ENCODE measurements at places on chromosomes 2 and 18.

DNA sequence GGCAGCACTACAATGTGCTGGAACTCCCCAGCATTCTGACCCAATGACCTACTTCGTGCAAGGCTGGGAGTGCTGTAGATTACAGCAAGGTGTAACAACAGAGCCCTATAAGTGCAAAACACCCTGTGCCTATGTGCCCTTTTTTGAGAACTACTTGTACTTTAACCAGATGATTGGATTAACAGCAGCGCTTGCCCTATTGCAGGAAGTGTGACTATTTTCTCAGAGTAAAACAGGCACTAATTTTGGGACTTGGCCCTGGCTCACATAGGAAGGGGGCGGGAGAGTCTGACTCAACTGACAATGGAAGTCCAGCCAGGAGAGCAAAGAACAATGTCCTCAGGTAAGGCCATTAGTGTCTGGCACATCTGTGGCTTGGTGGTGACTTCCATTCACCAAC is 35.6 kb upstream of the RNF125 start:
- DNase-seq = no peak
- peaks cover 3% of the 10 kb centered on the region for H3K27me3 ChIP-seq
- H3K4me3 ChIP-seq = no peak overlapping the region
- H3K27ac ChIP-seq = peak overlapping the region; percentile 26
- H3K4me1 ChIP-seq = peaks cover 31% of the 10 kb centered on the region

DNA sequence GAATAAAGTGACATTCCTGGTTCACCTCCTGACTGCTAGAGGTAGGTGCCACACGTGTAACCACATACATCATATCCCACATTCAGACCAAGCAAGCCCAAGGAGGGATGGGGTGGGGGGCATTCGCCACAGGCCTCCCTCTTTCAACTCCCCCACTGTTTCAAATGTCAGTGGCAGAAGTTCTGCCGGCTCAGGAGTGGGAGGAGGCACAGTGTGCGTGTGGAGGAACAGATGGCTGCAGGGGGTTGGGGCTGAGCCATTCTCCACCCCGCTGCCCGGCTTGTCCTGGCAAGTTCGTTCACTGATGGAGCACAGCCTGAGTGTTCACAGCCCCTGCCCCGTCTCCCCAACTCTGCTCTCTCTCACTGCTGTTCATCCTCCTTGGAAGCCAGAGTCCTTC is 75.4 kb upstream of the TANC1 start:
- no peaks in the 10 kb centered on the region for H3K36me3 ChIP-seq
- H3K27ac ChIP-seq = no peak overlapping the region
- no peak for DNase-seq
- no peak overlapping the region for H3K4me3 ChIP-seq

DNA sequence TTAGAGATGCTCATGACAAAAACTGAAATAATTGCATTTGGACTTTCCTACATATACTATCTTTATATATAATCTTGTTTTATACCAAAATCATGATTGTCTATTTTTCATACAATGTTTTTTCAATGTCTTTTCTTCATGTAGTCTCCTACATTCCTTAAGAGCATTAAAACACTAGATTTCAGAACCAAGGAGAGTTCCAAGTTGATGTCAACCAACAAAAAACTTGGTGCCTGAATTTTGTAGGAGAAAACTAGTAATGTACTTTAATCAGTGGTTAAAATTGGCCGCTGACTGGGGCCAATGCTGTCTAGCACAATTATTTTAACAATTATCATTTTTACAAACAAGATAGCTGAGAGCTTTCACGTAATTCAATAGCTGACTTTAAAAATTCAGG is 678.8 kb downstream of the DCC start:
- H3K27ac ChIP-seq = no peak overlapping the region
- no peak overlapping the region for H3K4me3 ChIP-seq
- H3K27me3 ChIP-seq = no peaks in the 10 kb centered on the region

DNA sequence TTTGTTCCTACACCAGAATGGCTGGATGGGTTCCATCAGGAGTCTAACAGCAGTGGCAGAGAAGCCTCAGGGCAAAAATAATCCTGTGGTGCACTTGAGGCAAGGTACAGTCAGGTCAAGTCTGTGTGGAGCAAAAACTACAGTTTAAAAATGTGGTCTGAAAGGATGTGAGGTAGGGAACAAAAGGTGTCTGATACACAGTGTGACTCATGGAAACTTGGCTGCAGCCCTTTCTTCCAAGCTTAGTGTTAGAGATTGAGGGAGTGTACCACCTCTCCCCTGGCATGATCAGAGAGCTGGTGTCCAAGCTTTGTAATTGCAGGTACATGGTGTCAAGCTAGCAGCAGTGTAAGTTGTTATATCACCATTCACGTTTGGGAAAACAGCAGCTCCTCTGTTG is 8.9 kb downstream of the ANKAR start:
- no peak overlapping the region for H3K4me3 ChIP-seq
- H3K27me3 ChIP-seq = no peaks in the 10 kb centered on the region
- peaks cover 38% of the 10 kb centered on the region for H3K4me1 ChIP-seq
- peaks cover 10% of the 10 kb centered on the region for H3K36me3 ChIP-seq
- DNase-seq = no peak
- H3K27ac ChIP-seq = no peak overlapping the region

GRCh38 chr2:97645112-97645694 is 659 bp upstream of the COX5B start:
- DNase-seq = no peak
- peaks cover 13% of the 10 kb centered on the region for H3K36me3 ChIP-seq
- H3K4me1 ChIP-seq = peaks cover 26% of the 10 kb centered on the region
- H3K27ac ChIP-seq = peak overlapping the region; percentile 93
- H3K4me3 ChIP-seq = peak overlapping the region; percentile 97

DNA sequence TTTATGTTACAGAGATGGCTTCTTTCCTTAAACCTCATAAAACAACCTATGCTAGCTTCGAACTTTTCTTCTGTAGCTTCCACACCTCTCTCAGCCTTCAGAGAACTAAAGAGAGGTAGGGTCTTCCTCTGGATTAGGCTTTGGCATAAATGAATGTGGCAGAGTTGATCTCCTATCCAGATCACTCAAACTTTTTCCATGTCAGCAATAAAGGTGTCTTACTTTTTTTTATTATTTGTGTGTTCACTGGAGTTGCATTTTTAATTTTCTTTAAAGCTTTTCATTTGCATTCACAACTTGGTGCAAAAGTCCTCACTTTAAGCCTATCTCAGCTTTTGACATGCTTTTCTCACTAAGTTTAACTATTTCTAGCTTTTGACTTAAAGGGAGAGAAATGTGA is 66.0 kb downstream of the LANCL1 start:
- no peak overlapping the region for H3K27ac ChIP-seq
- H3K4me3 ChIP-seq = no peak overlapping the region
- DNase-seq = no peak
- H3K36me3 ChIP-seq = no peaks in the 10 kb centered on the region

DNA sequence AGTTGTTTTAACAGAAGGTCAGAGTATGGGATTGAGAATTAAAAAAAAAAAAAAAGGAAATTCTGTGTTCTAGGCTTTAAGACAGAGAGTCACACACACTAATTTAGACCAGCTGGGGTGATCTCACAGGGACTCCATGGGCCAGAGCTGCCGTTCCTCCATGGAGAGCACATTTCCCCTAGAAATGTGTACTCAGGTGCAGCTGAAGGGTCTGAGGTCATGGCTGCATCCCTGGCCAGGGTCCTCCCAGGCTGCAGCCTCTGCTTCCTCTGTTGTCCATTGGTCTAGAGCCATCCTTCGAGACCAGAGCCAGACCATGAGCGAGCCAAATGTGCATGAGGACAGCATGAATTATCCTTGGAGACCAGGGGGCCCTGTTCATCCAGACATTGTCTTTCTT is 190.1 kb upstream of the TNP1 start:
- H3K27me3 ChIP-seq = peaks cover 17% of the 10 kb centered on the region
- no peaks in the 10 kb centered on the region for H3K36me3 ChIP-seq
- no peak overlapping the region for H3K4me3 ChIP-seq
- H3K27ac ChIP-seq = no peak overlapping the region

- no peak for DNase-seq
- H3K4me1 ChIP-seq = no peaks in the 10 kb centered on the region
Measured at GRCh38 chr2:34808426-34808825, 1209.3 kb upstream of the FAM98A start.

DNA sequence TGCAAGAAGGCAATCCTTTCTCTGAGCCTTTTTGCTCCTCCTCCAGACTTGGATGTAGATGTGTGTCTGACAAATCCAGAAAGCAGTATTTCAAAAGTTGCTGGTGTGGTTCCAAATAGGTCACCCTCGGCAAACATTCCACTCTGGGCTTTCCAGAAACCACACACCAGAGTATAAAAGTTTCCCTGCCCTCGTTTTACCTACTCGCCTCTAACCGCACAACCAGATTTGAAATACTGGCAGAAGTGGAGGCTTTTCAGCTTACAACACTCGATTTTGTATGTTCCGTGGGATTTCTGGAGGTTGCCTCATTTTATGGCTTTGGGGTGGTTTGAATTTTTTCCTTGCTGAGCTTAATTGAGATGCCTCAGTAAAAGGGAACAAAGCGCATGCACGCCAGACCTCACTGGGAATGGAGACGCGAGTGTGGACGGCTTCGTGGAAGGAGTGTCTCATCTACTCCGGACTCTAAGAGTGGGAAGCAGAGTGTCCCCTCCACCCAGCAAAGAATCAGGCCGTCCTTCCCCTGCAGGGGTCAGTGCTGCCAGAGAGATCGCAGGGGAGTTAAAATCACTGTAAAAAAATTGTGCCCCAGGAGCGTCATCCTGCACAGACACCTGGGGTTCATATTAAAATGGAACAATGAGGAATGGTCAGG is 44.0 kb upstream of the RPL31 start:
- no peak overlapping the region for H3K4me3 ChIP-seq
- H3K4me1 ChIP-seq = no peaks in the 10 kb centered on the region
- peaks cover 4% of the 10 kb centered on the region for H3K27me3 ChIP-seq
- DNase-seq = no peak

DNA sequence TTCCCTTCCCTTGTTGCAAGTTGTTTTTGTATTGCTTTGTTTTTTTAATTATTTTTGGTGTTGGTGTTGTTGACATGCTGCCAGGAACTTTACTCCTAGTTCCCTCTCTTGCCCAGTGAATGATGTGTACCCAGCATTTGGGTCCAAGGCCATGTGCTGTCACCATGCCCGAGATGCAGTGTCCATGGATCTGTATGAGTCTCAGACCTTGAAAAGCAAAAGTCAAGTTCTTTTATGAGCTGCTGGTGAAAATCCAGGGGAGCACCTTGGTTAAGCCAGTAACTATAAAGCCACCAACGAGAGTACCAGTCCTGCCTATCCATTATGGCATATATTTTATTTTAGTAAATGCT is 236.4 kb downstream of the BCL11A start:
- no peaks in the 10 kb centered on the region for H3K4me1 ChIP-seq
- no peak overlapping the region for H3K4me3 ChIP-seq
- H3K36me3 ChIP-seq = no peaks in the 10 kb centered on the region
- H3K27ac ChIP-seq = no peak overlapping the region
- DNase-seq = no peak
- H3K27me3 ChIP-seq = peaks cover 2% of the 10 kb centered on the region

GRCh38 chr18:48459016-48459415 is 49.8 kb upstream of the ZBTB7C start:
- peaks cover 13% of the 10 kb centered on the region for H3K27me3 ChIP-seq
- no peak for DNase-seq
- peaks cover 31% of the 10 kb centered on the region for H3K4me1 ChIP-seq
- H3K4me3 ChIP-seq = no peak overlapping the region

DNA sequence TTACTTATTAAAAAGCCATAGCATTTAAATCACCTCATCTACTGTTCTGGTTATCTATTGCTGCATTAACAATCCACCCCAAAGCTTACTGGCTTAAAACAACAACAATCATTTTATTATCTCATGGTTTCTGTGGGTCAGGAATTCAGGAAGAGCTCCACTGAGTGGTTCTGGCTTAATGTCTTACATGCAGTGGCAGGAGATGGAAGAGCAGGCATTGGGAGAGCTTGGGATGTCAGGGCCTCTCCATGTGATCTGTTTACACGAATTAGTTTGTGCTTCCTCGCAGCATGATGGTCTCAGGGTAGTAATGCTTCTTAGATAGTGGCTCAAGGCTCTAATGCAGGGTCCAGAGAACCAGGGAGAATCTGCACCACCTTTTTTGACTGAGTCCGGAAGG is 14.4 kb upstream of the REL start:
- peaks cover 9% of the 10 kb centered on the region for H3K27me3 ChIP-seq
- DNase-seq = no peak
- H3K27ac ChIP-seq = peak overlapping the region; percentile 83
- H3K4me1 ChIP-seq = peaks cover 27% of the 10 kb centered on the region

DNA sequence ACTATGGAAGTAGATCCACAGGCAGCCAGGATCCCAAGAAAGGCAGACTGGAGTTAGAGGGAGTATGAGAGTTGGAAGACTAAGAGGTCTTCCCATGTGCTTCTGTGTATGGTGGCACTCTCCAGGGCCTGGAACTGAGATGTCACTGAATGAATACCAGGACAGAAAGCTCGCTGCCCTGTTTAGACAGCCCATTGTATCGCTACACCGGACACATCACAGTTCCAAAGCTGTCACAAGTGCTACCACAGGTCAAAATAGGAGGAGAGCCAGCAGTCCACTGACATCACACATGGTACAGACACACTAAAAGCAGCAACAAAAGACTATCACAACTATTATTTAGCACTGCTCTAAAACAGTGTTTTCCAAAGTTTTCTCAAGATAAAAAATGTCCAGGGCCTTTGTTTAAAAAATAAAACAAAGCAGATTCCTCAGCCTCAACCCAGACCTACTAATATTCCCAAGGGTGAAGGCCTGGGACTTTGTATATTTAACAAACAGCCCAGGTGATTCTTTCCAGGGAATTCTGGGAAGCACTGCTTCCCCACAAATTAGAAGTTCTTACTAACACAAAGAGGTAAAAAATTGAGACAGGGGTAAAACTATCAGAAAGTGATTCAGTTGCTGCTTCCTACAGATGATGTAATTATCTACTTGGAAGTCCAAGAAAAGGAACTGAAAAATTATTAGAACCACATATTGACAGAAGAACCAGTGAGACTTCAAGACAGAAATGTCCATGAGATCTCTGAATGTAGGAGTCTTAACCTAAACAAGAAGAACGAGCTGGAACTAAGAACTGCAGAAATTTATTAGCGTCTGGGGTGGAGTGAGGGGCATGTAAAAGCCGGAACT is 116.0 kb downstream of the DTNB start:
- peaks cover 61% of the 10 kb centered on the region for H3K4me1 ChIP-seq
- H3K4me3 ChIP-seq = peak overlapping the region; percentile 33
- DNase-seq = no peak
- peak overlapping the region; percentile 65 for H3K27ac ChIP-seq

DNA sequence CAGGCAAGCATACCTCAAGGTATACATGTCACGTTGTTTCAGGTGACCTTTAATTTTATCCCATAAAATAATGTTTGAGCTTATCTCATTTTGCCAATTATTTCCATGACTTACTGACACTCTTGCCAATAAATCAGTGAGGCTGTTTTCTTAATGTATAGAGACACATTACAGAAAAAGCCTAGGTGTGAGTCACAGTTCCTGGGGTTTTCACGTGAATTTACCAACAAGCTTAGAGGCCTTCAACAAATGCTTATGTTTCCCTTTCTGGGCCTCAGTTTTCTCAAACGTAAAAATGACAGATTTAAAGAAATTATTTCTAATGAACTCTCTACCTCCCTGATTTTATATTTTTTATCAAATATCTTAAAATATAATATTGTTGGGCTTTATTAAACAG is 517.5 kb upstream of the SPHKAP start:
- H3K27ac ChIP-seq = no peak overlapping the region
- H3K4me3 ChIP-seq = no peak overlapping the region
- DNase-seq = no peak
- peaks cover 3% of the 10 kb centered on the region for H3K27me3 ChIP-seq
- no peaks in the 10 kb centered on the region for H3K4me1 ChIP-seq
- H3K36me3 ChIP-seq = no peaks in the 10 kb centered on the region
